Activated CD4-positive, alpha-beta T cell treated with anti-CD3 and anti-CD28 coated beads, Interleukin-10, Interleukin-2, amounts not matched to agents 100 ng/mL and 50 ng/mL, durations not matched to agents 16 hours and 8 hours (primary cell): ENCODE measurements at places on chromosomes 12 and 14.
A peak's percentile ranks its signal among the peaks of the same experiment; 100 is the strongest.

GRCh38 chr12:64186789-64187188 lies 35.3 kb downstream of the KICS2 start:
- peak; percentile 77 for DNase-seq

DNA sequence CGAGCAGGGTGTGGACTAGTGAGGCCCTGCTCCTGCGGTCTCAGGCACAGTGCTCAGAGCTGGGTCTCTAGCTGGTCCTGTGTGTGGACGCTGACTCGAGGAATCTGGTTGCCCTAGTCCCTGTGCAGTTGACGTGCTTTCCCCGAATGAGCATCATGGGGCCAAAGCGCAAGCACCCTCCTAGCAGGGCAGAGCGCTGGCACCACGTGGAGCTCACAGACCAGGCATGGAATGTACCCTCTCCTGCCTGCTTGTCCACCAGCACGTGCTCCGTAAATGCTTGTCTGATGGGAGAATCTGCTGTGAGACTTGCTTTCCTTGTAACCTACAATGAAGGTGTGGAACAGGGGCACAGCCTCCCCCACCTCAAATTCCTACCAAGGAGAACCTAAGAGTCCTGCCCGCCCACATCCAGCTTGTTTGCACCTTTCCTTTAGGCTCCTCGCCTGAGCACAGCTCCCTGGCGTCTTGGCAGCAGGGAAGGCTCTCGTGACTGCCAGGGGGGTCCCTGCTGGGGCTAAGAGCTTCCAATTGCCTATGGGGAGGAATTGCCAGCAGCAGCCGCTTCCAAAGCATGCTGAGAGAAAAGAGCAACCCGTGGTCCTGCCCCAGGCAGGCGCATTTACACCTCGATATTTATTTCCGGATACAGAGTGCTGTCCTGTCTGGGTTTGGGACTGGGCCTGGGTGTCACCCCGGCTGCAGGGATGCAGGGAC lies 125.0 kb downstream of the PIWIL1 start:
- DNase-seq, result no peak

GRCh38 chr14:64968651-64969050 lies 3.5 kb downstream of the RAB15 start:
- no peak for DNase-seq

DNA sequence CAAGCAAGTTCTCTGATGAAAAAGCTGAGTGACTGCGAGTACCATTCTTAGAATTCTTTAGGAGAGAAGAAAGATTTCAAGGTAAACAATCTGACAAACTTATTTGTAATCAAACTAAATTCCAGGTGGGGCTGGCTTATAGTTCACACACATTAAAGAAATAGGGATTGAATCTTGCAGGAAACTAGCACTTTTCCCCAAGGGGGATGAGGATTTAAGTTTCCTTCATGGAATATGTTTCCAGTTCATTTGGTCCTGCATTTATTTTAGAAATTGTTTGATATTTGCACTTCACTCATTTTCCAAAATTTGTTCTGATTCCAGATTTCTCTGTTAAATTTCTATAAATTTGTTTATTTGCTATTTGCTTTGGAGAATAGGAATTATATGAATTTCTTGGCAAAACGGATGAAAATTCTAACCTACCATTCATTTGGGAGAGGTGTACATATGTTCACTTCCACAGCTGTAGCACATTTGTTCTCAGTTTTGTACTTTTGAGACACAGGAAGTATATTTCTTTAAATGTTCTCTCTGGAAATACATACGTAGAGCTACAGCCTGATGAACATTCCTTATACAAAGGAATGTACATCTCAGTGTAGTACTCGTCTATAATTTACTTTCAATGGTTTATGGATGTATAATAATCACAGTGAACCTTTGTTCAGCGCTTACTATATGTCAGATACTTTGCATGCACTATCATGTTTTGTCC lies 145.5 kb downstream of the AKAP6 start:
- DNase-seq, result no peak

DNA sequence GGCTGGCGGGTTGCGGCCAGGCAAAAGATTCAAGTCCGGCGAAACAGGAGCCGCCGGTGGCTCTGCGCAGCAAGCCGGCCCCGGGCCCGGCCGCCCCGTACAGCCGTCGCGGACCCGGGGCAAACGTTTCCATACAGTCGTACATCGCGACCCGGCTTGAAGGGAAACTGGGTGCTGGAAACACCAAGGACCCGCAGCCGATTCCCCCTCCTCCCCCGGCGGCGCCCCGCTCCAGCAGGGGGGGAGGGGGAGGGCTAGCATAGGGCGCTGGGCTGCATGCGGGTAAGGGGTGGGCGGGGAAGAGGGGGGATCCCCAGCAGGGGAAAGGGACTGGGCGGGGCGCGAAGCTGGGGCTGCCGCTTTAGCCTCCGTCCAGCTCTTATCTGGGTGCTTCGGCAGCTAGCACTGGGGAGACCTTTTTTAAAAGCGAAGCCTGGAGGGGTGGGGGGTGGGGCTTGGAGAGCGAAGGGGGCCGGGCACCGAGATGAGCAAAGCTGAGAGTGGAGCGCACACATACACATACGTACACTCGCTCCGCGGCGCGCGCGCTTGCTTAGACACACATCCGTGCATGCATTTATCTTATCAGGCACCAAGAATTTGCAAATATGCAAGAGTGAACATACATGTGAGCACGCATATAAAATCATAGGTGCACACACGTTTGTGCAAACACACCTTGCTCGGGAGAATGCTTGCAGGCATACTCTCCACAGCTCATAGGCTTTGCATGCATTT lies 11.9 kb downstream of the RARG start:
- peak; percentile 88 for DNase-seq

- no peak for DNase-seq
These were observed 64.9 kb upstream of the PCED1B start for GRCh38 chr12:47014474-47014873.

DNA sequence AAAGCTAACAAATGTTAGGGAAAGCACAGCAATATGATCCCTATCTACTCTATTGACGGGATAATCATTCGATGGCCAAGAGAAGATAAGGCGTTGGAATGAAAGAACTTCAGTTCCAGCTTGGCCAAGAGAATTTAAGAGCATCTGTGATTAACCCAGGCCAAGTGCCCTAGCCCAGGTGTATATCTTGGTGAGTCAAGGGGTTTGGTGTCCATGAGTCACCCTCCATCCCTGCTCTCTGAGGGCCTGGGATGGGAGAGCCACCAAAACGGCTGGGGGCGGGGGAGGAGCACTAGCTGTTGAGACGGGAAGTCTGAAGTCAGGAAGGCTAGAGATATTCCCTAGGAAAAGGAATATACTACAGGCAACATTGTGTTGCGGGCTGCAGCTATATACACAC lies 13.0 kb downstream of the TBPL2 start:
- DNase-seq, result no peak

DNA sequence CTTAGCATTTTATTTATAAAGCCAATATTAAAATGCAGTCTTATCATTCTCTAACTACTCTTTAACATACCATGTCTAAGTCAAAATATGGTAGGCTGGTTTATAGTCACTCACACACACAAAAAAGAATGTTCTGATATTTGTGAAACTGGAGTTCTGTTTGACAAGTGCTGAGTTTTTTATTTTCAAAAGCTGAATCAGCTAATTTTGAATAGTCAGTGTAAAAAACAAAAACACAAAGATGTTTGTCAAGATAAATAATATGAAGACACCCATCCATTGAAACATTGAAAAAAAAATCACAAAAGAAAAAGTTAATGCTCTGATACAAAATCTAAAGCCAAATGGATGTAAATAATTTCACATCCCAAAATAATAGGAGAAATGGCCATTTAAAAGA lies 231.5 kb downstream of the MED13L start:
- DNase-seq, result no peak

- no peak for DNase-seq
These were observed 45.5 kb downstream of the KTN1 start for GRCh38 chr14:55625481-55625880.

GRCh38 chr12:112456029-112456428 lies 37.3 kb downstream of the PTPN11 start:
- no peak for DNase-seq

- no peak for DNase-seq
These were observed 292.9 kb downstream of the BMP4 start for GRCh38 chr14:53663709-53664108.

GRCh38 chr14:96139879-96140278 lies 64.8 kb upstream of the BDKRB2 start:
- DNase-seq, result no peak

DNA sequence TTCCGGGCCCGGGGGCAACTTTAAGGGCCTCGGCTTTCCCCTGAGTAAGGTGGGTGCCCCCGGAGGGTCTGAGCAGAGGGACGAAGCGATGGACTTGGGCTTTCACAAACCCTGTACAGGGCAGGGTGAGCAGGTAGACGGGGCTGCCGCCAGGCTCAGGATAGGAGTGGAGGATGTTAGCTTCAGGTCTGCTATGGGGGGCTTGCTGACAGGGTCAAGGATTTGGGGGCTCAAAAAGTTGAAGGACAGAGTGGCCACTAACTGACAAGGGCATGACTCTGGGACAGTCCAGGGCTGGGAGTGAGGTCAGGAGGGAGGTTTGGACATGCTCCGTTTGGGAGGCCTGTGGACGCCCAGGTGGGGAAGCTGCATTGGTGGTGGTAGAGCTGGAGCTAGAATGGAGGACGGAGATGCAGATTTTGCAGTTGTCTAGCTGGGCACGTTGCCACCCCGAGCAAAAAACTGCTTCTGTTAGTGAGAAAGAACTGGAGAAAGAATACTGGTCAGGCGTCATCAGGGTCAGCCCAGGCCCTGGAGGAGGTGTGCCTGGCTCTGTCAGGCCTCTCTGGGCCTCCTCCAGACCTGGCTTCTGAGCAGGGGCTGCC lies 113.3 kb downstream of the ADGRD1 start:
- no peak for DNase-seq

DNA sequence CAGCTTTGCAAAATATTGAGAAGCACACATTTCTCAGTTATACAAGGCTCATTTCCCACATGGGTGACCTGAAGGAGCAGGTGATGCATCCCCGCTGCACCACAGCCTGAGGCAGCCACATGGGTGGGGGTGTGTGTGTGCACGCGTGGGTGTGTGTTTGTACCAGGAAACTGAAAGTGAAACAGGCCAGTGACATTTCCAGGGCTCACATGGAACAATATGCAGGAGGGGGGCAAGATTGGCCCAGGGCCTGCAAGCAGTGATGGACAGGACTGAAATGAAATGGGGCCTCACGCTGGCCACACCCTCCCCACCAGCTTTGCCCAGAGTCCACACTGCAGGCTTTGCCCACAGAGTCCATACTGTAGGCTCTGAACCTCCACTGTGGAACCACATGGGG lies 154.2 kb upstream of the PARP11 start:
- peak; percentile 28 for DNase-seq

GRCh38 chr14:88488081-88488480 lies 66.7 kb downstream of the PTPN21 start:
- DNase-seq, result no peak

DNA sequence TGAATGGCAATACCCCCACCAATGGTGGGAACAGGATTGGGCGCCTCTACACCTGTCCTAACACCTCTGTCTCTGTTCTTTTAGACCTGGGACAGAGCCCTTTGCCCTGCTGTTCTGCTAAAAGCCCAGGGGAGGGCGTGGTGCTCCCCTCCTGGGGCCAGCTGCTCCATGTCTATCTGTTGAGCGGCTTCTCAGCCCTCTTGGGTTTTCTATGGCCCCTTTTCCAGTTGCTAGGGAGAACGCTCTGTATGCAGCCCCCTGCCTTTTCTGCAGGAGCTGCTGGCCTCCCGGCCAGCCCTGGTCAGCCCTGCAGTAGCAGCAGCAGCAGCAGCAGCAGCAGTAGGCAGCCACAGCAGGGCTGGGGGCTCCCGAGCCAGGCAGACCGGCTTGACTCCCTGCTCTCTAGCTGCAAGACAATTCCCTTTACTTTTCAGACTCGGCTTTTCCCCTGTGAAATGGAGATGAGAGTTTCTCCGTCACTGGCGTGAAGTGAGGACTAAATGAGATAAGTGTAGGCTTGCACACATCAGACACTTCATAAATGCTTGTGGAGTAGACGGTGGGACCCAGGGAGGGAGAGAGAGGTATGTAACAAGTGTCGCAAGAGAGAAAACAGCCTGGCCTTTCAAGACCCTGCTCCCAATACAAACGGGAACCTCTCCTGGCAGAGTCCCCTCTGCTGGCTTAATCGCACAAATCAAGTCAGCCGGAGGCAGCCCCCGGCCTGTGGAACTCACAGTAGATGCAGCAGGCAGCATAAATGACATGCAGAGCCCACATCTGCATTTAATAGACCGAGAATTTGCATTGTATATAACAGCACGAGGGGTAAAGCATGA lies 1.0 kb downstream of the RTL1 start:
- no peak for DNase-seq

DNA sequence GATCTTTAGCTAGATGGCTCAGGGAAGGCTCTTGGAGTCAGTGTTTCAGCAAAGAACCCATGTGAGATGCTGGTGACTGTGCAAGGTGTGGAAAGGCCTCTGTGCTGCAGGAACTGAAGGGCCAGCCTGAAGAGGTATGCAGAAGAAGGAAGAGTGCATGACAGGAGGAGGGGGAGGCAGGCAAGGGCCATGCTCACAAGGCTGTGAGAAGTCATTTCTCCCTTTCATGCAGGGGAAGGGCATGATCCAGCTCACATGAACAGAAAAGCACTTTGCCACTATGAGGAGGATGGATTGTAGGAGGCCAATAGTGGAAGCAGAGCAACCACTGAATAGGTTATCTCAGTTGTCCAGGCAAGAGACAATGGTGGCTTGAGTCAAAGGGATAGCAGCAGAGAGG lies 83.7 kb downstream of the SSPN start:
- no peak for DNase-seq

DNA sequence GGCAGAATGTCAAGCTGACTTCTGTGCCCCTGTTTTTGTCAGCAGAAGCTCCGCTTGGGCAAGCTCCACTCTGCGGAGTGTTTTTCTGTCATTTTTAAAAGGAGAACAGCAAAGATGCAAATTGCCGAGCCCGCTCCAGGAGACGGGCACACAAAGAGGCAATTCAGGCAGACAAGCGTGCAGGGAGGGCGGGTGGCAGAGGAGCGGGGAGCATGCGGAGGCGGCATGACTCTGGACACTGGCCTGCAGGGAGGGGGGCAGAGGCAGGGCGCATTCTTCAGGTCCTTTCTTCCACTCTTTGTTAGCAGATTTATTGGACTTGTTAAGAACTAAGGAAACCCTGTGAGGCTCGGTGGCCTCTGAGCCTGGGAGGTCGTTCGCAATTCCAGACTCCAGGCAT lies 187.3 kb upstream of the RMST start:
- DNase-seq, result no peak

GRCh38 chr14:33933386-33933933 lies 17.4 kb downstream of the EGLN3 start:
- no peak for DNase-seq

DNA sequence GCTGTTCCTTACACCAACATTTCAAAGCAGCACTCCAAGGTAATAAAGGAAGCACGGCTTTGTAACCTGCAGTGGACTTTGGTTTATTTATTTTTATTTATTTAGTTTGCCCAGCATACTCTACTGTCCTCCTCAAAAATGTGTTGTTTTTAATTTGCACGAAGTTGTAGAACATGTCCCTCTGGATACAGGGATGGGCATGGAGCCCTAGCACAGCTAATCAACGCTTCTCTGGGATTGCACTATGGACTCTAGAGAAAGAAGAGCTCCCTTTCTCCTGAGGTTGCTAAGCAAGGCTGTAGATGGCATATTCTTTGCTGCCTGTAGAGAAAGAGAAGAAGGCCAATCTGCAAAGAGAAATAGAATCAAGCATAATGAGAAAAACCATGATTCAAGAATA lies 5.9 kb upstream of the ANAPC5 start:
- no peak for DNase-seq

GRCh38 chr12:15443611-15444010 lies 121.3 kb downstream of the PTPRO start:
- DNase-seq, result peak; percentile 5
